ENCODE measurements at places on chromosomes 3 and 15. TPM values are rescaled to one million over a fixed set of nuclear protein-coding genes. Genes with fewer than 3 reads are reported as not detected.

DNA sequence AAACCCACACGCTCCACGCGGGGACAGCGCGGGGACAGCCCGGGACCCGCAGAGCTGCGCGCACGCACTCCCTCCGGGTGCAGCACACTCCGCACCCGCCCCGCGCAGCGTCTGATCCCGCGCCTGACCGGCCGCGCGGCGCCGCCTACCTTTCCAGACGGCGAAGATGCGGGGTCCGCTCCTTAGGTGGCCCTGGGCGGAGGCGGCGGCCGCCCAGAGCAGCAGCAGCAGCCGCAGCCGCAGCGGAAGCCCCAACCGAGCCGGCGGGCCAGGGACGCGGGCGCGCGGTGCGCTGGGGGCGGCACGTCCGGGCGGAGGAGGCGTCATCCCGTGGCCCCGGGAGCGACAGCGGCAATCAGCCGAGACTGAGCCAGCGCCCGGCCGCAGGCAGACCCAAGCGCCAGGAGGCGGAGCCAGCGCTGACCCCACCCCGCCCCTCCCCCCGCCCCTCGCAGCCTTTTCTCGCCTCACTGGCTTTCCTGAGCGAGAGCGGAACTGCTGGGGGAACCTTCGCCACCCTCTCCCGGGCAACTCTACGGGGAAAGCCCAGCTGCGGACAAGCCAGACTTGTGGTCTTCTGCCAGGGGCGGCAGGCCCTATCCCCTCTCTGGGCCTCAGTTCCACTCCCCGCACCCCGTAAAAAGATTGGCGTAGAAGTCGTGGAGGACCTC is at the start of gene SEMA7A:
SEMA7A (minus strand) TSS at position 367 of the 671 bp plus-strand sequence; CDS start at position 327, 40 bp downstream.
- H3K4me3 ChIP-seq: peak within 1 kb of the TSS; percentile 37
- peaks cover 17% of the 10 kb centered on the region for H3K4me1 ChIP-seq
- DNase-seq: peak; percentile 77
- H3K27me3 ChIP-seq: no peaks in the 10 kb centered on the region
- H3K27ac ChIP-seq: no peak within 1 kb of the TSS

- H3K27me3 ChIP-seq: no peaks in the 10 kb centered on the region
- no peaks in the 10 kb centered on the region for H3K4me1 ChIP-seq
Observed at GRCh38 chr15:24761704-24762302, 86.2 kb downstream of the NPAP1 start.

DNA sequence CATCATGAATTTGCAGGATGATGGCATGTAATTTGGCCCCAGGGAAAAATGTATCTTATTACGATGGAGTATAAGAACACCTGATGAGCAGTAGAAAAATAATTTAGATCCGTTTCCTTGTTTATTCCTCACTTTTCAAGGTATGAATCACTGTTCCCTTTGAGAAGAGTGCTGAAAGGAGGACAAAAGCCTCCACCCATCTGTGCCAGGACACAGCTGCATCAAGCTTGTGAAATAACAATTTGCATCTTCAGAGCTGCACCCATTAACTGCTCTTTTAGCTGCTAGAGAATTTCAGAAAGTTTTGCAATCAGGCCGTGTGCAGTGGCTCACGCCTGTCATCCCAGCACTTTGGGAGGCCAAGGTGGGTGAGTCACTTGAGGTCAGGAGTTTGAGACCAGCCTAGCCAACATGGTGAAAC is 9.6 kb downstream of the CLDND1 start:
- no peak overlapping the region for H3K27ac ChIP-seq
- H3K4me1 ChIP-seq: no peaks in the 10 kb centered on the region
- no peaks in the 10 kb centered on the region for H3K27me3 ChIP-seq
- H3K36me3 ChIP-seq: peaks cover 11% of the 10 kb centered on the region
- no peak for DNase-seq

DNA sequence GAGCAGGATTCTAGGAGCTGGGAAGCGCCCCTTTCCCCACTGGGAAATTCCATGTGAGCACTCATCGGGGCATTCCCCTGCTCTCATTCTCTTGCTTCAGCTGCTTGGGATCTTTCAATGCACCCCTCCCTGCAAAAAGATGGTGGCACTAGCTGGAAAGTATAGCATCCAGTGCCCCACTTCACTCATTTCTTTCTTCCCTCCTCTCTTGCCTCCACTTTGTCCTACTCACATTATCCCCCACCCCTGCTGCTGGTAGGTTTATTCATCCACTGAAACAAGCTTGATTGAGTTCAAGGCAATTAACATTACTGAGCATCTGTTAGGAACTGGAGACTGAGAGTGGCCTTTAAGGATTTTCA is 84.8 kb upstream of the LIMD1 start:
- no peak for DNase-seq
- H3K4me3 ChIP-seq: no peak overlapping the region
- H3K27ac ChIP-seq: no peak overlapping the region
- H3K4me1 ChIP-seq: no peaks in the 10 kb centered on the region
- H3K27me3 ChIP-seq: no peaks in the 10 kb centered on the region

GRCh38 chr3:17852217-17852616 is 109.8 kb upstream of the TBC1D5 start:
- no peak overlapping the region for H3K27ac ChIP-seq
- H3K27me3 ChIP-seq: no peaks in the 10 kb centered on the region
- no peak overlapping the region for H3K4me3 ChIP-seq
- no peaks in the 10 kb centered on the region for H3K36me3 ChIP-seq
- no peak for DNase-seq

- no peak overlapping the region for H3K4me3 ChIP-seq
- H3K27ac ChIP-seq: no peak overlapping the region
- no peaks in the 10 kb centered on the region for H3K4me1 ChIP-seq
- no peaks in the 10 kb centered on the region for H3K36me3 ChIP-seq
- no peak for DNase-seq
Observed at GRCh38 chr15:98582900-98583554, 65.3 kb upstream of the IGF1R start.

GRCh38 chr3:172375206-172375850 is 72.9 kb downstream of the GHSR start:
- H3K36me3 ChIP-seq: peaks cover 26% of the 10 kb centered on the region
- no peak for DNase-seq
- H3K4me1 ChIP-seq: no peaks in the 10 kb centered on the region
- no peak overlapping the region for H3K4me3 ChIP-seq

Gene SERINC4
- total RNA-seq: not detected

Gene SRP14
- total RNA-seq: 327 TPM
